ENCODE measurements at places on chromosomes 2 and 18.

GRCh38 chr2:54907663-54908062, 142.6 kb downstream of the RTN4 start:
- no peak for DNase-seq

DNA sequence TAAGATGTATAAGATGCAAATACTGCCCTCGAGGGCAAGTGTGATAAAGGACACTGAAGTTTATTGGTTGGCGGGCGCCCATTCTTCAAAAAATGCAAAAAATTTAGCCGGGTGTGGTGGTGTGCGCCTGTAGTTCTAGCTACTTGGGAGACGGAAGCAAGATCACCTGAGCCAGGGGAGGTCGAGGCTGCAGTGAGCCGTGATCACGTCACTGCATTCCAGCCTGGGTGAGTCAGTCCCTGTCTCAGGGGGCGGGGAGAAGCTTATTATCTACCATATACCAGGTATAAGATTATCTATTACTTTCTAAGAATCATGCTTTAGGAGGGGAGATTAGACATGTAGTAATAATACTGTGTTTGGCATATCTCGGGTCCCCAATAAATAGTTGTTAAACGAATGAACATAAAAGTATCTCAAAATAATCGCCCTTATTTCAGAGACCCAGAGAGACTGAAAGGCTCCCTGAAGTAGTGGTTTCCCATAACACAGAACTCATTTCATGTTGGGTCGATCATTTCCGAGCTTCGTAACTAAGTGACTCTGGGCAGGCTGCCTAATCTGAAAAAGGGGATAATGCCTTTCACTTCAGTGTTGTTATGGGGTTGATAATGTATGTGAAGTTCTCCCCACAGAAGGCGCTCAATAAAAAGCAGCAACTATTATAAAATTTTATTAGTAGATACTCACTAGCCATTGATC, 1.2 kb upstream of the SELENOI start:
- DNase-seq: no peak

- DNase-seq: no peak
Observed at GRCh38 chr2:9538000-9538507, 17.6 kb downstream of the ADAM17 start.

GRCh38 chr2:3646446-3646845, 11.6 kb upstream of the ALLC start:
- DNase-seq: no peak

DNA sequence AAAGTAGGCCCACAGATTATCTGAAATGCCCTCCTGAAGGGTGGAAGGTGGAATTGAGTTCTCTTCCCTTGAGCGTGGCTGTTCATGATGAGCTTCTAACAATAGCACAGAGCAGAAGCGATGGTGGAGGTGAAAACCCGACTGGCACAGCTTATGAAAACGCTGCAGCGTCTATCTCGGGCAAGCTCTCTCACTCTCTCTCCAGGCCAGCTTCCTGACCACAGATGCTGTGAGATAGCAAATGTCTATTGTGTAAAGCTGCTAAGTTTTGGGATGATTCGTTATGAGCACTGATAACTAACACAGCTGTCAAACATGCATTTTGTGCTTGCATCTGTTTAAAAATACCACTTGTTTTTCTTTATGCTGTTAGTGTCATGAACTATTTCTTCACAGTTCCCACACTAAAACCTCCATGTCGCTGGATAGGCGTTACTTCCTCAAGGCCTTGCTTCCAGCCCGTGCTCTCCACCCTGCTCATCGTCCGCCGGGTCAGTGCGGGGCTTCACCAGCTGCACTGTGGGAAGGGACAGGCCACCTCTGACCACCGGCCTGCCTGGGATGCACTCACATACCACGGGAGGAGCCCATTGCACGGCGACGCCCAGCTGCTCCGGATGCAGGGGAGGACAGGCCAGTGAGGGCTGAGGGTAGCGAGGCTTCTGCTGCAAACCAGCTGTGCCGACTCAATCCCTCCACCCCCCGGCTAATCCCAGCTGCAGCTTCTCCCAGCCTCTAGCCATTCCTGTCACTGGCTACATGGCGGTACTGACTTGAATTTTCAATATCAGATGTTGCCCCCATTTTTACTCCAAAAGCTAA, 60.0 kb upstream of the OTOS start:
- DNase-seq: no peak

DNA sequence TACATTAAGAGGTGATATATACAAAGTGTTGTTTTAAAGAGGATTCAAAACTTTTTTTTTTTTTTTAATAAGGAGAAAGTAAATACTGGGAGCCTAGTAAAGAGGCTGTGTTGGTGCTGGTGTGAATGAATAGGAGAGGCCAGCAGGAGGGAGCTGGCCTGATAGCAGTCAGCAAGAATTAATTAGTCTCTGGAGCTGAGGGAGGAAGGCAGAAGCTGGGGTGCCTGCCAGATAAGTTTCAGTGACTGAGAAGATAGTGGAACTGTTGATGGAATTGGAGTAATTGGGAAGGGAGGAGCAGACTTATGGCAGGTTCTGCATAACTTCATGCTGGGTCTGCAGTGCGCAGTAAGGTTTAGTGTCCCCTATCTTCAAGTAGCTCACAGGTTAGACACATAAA, 36.2 kb upstream of the SNORC start:
- no peak for DNase-seq

DNA sequence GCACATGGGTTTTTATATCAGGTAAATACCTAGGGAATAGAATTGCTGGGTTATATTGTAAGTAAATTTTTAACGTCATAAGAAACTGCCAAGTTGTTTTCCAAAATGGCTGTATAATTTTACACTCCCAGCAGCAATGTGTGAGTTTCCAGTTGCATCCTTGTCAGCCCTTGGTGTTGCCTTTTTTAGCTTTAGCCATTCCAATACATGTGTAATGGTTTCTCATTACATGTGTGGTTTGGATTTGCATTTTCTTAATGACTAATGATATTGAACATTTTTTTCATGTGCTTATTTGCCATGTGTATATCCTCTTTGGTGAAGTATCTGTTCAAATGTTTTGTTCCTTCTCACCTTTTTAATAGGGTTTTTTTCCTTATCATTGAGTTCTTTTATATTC, 70.8 kb downstream of the ABI2 start:
- DNase-seq: no peak

- DNase-seq: no peak
Observed at GRCh38 chr18:56240405-56240804, 398.0 kb downstream of the TXNL1 start.

DNA sequence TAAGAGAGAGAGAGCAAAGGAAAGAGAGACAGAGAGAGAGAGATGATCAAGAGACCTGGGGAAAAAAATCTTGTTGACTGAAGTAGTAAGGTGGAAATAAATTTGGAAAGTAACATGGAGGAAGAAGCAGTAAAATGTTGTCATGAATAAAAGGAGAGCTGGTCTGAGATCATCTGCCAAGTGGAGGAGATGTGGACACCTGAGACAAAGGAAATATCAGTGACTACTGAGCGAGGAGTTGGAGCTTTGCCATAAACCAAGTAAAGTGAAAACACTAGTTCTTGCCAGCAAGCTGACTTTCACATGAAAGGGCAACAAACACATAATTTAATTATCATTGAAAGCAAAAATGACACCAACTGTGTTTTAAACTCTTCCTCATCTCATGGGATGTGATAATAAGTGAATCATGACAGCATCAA, 49.0 kb upstream of the DSG1 start:
- no peak for DNase-seq

GRCh38 chr18:44452346-44452745, 228.3 kb upstream of the SETBP1 start:
- DNase-seq: no peak

GRCh38 chr2:203673933-203674332, 32.5 kb upstream of the CD28 start:
- no peak for DNase-seq

DNA sequence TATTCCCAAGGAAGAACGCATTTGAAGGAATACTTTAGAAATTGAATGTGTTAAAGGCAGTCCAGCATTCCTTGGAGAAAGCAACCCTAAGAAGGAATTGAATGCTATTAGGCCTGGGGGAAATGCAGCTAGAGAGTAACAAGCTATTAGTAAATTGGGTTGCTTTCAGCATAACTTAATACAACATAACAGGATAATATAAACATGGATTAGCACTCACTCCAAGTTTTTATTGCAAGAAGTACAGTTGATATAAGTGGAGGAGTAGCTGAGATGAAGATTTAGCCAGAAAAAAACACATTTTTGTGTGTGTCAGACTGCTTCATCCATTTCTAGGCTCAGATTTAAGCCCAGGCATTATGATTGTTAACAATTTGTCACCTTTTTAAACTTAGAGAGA, 314.6 kb downstream of the MEIS1 start:
- no peak for DNase-seq

DNA sequence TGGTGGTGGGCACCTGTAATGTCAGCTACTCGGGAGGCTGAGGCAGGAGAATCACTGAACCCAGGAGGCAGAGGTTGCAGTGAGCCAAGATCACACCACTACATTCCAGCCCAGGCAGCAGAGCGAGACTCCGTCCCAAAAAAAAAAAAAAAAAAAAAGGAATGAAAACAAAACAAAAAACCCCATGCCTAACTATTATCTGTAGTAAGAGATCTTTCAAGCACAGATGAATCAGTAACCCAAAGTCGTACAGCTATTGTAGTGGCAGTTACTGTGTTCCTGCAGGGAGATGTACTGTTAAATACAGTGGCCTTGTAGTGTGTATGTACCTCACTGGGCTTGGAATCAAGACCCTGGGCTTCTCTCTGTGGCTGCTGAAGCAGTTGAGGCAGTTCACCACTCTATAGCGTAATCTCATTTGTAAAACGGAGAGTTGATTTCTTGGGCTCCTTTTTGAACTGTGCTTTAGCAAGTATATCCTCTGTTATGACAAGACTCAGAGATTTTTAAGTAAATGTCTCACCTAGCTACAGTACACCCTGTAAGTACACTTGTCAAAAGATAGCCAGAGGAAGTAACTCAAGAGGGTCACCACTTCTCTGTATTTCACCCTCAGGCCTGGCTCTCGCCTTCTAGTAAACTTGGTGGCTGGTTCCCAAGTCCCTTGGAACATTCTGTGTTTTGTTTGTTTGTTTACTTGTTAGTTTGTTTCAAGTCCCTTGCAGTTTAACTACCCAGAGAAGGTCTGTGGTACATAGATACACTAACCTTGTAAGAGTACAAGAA, 109.6 kb upstream of the FOSL2 start:
- no peak for DNase-seq

GRCh38 chr18:22230471-22230945, 61.1 kb downstream of the GATA6 start:
- DNase-seq: no peak

- no peak for DNase-seq
Observed at GRCh38 chr2:167871286-167871685, 376.1 kb downstream of the STK39 start.

- no peak for DNase-seq
Observed at GRCh38 chr2:109376115-109376514, 237.7 kb downstream of the SEPTIN10 start.

DNA sequence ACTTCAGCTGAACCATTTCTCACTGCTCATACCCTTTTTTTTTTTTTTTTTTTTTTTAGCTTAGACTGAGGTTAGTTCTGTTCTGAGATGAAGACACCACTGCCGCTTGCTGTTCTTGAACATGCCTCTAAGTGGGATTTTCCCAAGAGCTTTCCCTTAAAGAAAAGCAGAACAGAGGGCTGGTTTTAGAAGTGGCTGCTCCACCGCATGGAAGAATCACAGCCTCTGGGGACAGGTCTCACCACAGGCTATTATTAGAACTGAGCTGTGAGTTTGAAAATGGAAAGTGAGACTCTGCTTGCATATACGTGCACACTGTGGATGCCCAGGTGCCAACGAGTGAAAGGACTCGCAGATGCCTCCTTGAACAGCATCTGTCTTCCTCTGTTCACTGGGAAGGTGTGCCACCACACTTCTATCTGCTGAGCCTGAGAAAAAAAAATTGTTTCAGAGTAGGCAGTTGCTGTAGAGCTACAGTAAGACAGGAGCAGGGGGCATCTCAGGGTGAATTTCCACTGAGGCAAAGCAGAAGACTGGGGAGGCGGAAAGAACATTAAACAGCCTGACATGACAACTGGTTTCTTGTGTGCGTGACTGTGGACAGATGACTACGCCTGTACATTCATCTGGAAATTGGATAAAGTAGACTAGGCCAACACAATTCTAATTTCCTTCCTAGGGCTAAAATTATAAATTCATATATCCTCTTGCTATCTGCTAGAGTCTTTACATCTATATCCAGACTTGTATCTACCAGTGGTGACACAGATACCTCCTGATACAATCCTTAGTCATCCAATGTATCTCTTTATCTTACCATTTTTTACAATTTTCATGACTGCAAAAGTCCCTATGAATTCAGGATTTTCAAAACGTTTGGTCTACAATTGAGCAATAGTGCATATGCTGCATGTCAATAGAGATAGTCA, 1045.7 kb upstream of the CELF4 start:
- DNase-seq: no peak

- no peak for DNase-seq
Observed at GRCh38 chr2:9037166-9037565, 33.7 kb upstream of the MBOAT2 start.

DNA sequence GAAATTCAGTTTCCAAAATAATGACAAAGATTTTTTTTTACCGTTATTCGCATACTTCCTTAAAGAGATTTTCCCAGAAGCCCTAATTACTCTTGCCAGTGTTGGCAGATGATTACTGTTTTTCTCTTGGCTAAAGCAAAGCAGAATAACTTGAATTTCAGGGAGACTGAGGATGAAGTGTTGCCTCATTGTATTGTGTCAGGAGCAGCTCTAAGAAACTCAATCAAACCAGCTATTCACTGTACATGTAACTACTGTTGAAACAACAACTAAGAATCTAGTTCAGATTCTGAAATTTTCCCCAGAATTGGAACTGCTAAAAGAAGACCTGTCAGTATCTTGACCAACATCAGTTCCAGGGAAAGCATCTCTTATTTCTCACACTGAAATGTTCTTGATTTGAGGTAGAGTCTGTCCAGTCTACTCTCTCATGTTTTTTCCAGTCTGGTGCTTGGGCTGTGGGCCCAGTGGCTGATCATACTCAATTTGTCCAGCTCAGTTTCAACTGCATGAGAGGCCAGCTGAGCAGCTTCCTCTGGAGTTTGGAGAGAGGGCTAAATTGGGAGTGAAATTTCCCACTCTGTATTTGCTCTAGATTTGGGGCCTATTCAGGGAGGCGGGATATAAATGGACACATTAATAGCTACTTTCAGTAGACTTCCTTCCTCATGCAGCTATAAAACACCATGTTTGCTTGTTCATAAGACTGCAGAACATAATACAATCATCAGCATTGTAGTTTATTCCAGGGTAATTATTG, 78.5 kb downstream of the PPP1R1C start:
- no peak for DNase-seq

DNA sequence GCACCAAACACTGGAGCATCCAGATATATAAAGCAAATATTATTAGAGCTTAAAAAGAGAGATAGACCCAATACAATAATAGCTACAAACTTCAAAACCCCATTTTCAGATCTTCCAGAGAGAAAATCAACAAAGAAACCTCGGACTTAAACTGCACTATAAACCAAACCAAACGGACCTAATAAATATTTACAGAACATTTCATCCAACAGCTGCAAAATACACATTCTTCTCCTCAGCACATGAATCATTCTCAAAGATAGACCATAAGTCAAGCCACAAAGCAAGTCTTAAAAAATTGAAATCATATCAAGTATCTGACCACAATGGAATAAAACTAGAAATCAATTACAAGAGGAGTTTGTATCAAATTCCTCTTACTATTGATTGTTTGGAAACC, 140.2 kb upstream of the OTOS start:
- DNase-seq: no peak

Data from GDM1 (cell line).